CD4-positive, alpha-beta memory T cell (primary cell): ENCODE measurements at places on chromosomes 6 and 20.

GRCh38 chr6:167826896-167827582 lies at the start of gene AFDN:
Gene AFDN, plus strand, starts transcription at chr6:167826911. Its CDS starts 222 bp downstream, at chr6:167827133.
- H3K4me3 ChIP-seq = peak within 1 kb of the TSS; percentile 73
- H3K4me1 ChIP-seq = peaks cover 20% of the 10 kb centered on the region
- peak; percentile 18 for DNase-seq
- peak within 1 kb of the TSS; percentile 21 for H3K27ac ChIP-seq
- H3K27me3 ChIP-seq = no peaks in the 10 kb centered on the region
- no peaks in the 10 kb centered on the region for H3K36me3 ChIP-seq

- no peak for DNase-seq
- no peaks in the 10 kb centered on the region for H3K36me3 ChIP-seq
- H3K4me3 ChIP-seq = no peak overlapping the region
- no peaks in the 10 kb centered on the region for H3K4me1 ChIP-seq
Observed at GRCh38 chr6:166743406-166744222, 116.6 kb upstream of the RPS6KA2 start.

DNA sequence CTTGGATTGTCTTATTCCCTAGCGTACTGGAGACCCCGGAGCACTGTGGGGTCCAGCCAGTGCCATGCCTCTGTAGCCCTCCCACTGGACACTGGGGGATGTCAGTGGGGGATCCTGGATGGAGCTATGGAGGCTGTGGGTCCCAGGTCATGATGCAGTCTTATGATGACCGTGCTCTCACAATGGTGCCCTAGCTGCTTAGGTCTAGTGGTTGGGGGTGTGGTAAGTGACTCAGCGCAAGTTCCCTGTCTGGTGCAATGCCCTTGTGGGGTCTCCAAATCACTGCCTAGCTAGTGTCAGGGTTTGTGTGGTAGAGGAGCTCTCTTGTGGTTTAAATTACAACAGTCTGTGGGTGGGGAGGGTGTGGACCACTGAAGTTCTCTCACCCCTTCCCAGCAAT lies 135.4 kb downstream of the CDC5L start:
- DNase-seq = no peak
- no peak overlapping the region for H3K4me3 ChIP-seq
- no peaks in the 10 kb centered on the region for H3K4me1 ChIP-seq

DNA sequence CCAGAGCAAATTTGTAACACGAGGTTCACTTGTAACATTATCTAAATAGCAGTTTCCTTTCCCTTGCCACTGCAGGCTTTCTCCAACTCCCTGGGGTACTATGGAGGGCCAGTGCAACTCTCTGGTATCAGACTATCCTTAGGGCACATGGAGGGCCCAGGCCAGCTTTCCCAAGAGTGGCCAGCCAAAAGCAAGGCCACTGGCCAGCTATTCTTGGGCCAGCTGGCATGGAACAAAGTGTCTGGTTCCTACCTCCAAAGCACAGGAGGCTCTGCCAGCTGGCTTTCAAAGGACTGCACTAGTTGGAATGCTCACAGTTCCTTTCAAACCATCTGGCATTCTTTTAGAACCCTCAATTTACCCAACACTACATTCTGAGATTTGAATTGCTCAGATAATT lies 8.7 kb downstream of the RNF24 start:
- DNase-seq = no peak
- H3K4me3 ChIP-seq = no peak overlapping the region
- no peaks in the 10 kb centered on the region for H3K27me3 ChIP-seq
- H3K36me3 ChIP-seq = no peaks in the 10 kb centered on the region
- no peak overlapping the region for H3K27ac ChIP-seq

DNA sequence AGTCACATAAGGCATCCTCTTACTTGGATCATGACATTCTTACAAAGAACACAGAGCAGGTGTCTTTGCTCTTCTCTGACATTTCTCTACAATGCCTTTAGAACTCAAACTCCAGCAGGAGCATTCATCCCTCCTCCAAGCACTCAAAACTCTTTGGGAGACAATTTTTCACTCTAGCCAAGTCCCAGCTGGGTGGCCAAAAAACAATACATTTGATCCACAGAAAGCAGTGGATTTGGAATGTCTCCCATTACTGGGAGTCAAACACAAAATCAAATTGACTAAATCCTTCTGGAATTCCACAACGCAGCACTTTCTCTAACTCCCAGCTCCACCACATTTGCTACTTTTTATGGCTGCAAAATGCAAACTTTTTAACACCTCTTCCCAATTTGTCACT lies 108.6 kb upstream of the VGLL2 start:
- H3K36me3 ChIP-seq = no peaks in the 10 kb centered on the region
- no peaks in the 10 kb centered on the region for H3K4me1 ChIP-seq
- H3K27me3 ChIP-seq = no peaks in the 10 kb centered on the region
- H3K4me3 ChIP-seq = no peak overlapping the region
- H3K27ac ChIP-seq = no peak overlapping the region
- DNase-seq = no peak

DNA sequence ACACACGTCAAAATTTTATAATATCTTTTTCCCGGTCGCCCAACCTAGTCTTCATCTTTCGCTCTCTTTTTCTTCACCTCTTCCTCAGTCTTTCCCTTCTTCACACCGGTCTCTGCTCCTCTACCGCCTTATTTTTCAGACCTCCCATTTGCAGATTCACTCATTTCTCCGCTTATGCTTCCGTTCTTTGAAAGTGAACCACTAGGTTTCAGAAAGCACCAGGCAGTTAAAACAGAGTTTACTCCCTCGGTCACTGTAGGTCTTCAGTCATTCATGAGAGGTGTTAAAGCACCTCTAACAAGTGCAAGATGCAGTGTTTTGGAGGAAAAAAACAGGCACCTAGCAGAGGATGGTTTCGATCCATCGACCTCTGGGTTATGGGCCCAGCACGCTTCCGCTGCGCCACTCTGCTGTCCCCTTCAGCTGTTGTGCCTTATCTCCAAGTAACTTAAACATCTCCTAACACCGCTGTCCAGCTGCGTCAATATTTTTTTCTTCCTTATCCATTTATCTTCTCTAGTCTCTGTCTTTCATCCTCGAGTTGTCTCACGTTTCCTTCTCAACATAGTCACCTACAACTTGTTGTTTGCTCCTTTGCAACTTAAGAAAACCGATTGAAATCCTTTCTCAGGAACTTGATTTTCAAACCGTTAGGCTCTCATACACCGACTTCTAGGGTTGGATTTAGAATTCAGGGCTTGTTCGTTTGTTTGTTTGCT lies 119.7 kb upstream of the ZNF184 start:
- H3K4me3 ChIP-seq = no peak overlapping the region
- H3K36me3 ChIP-seq = no peaks in the 10 kb centered on the region
- DNase-seq = peak; percentile 35
- H3K27ac ChIP-seq = no peak overlapping the region

- H3K36me3 ChIP-seq = no peaks in the 10 kb centered on the region
- no peak for DNase-seq
- peaks cover 12% of the 10 kb centered on the region for H3K4me1 ChIP-seq
- no peaks in the 10 kb centered on the region for H3K27me3 ChIP-seq
Observed at GRCh38 chr20:59102841-59103299, 60.3 kb upstream of the PRELID3B start.

DNA sequence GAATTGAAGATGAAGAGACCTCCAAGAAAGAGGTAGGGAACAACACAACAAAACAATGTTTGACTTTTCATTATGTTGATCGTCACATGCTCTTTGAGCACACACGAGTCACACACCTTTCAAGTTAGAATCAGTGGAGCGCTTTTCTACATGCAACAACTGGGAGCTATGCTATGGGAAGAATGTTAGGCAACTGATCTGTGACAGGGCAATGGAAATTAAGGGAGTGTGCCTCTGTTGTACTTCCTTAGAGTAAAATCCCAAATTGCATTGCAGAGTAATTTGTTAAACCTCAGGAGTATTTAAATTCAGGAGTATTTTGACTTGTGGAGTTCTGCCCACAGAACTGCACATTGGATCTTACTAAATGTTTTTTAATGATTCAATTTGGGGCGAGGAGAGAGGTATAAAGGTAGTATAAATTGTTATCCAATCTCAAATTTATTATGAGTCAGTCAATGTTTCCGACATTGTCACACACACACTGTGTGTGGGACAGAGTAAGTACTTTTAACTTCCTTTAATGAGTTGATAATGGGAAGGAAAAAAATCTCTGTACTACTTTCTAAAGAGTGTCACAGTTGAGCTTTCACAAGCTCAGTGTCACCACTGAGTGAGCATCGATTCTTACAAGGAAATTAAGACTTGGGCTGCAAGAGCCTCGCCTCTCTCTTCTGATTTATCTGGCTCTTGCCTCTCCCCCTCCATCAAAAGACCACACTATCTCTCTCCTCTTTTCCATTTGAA lies 10.7 kb downstream of the GNAS start:
- DNase-seq = no peak
- no peaks in the 10 kb centered on the region for H3K27me3 ChIP-seq
- H3K4me1 ChIP-seq = no peaks in the 10 kb centered on the region
- no peak overlapping the region for H3K27ac ChIP-seq

GRCh38 chr20:237489-237888 lies 10.4 kb downstream of the DEFB129 start:
- no peaks in the 10 kb centered on the region for H3K36me3 ChIP-seq
- no peaks in the 10 kb centered on the region for H3K27me3 ChIP-seq
- DNase-seq = no peak
- peaks cover 20% of the 10 kb centered on the region for H3K4me1 ChIP-seq
- peak overlapping the region; percentile 19 for H3K4me3 ChIP-seq

- DNase-seq = no peak
- no peak overlapping the region for H3K27ac ChIP-seq
- no peaks in the 10 kb centered on the region for H3K27me3 ChIP-seq
- no peak overlapping the region for H3K4me3 ChIP-seq
Observed at GRCh38 chr20:1331801-1332453, 3.0 kb upstream of the SDCBP2 start.

GRCh38 chr6:29619578-29620160 lies 13.3 kb downstream of the GABBR1 start:
- H3K27me3 ChIP-seq = no peaks in the 10 kb centered on the region
- H3K36me3 ChIP-seq = peaks cover 7% of the 10 kb centered on the region
- H3K4me1 ChIP-seq = no peaks in the 10 kb centered on the region
- DNase-seq = no peak
- H3K4me3 ChIP-seq = no peak overlapping the region

DNA sequence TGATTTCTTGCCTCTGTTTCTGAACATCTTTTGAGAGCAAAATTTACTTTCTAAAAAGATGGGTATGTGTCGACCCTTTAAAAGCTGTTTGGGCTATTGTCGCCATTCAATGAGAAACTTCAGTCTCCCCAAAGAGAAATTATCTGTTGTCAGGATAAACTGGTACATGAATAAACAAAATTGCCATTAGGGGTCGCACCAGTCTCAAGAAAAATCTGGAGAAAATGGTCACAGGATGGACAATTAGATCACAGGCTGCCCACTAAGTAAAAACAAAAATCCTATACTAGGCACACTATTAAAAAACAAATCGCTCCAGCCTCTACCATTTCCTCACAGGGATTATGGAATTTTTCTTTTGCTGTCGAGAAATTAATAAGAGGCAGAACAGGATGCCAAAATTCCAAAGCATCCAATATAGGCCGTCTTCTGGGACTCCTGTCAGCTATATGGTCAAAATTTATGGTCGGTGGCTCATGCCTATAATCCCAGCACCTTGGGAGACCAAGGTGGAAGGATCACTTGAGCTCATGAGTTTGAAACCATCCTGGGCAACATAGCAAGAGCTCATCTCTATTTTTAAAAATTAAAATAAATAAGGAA lies 5.5 kb upstream of the HLA-E start:
- DNase-seq = peak; percentile 57
- H3K4me1 ChIP-seq = peaks cover 24% of the 10 kb centered on the region
- H3K27me3 ChIP-seq = peaks cover 22% of the 10 kb centered on the region
- no peaks in the 10 kb centered on the region for H3K36me3 ChIP-seq
- no peak overlapping the region for H3K27ac ChIP-seq

DNA sequence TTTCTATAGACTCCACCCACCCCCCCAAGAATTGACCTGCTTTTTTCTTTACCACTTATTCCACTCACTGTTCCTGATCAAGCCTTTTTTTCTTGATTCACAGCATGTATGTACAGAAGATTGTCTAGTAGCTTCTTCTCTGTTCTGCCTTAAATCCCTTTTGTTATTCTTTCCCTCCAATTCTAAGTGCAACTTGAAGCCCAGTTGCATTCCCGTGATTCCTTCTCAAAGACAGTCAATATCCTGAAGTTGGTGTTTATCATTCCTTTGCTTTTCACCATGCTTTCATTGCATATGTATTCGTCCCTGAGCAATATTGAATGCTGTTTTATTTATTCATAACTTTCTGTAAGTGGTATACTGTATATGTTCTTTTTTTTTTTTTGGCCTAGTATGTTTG lies 21.0 kb downstream of the XRN2 start:
- DNase-seq = no peak
- peaks cover 47% of the 10 kb centered on the region for H3K4me1 ChIP-seq
- no peak overlapping the region for H3K27ac ChIP-seq
- H3K27me3 ChIP-seq = no peaks in the 10 kb centered on the region
- H3K4me3 ChIP-seq = no peak overlapping the region
- H3K36me3 ChIP-seq = peaks cover 12% of the 10 kb centered on the region

GRCh38 chr6:97775012-97775411 lies 492.0 kb upstream of the MMS22L start:
- no peaks in the 10 kb centered on the region for H3K27me3 ChIP-seq
- no peak overlapping the region for H3K4me3 ChIP-seq
- H3K36me3 ChIP-seq = no peaks in the 10 kb centered on the region
- no peak for DNase-seq
- H3K27ac ChIP-seq = no peak overlapping the region
- no peaks in the 10 kb centered on the region for H3K4me1 ChIP-seq

DNA sequence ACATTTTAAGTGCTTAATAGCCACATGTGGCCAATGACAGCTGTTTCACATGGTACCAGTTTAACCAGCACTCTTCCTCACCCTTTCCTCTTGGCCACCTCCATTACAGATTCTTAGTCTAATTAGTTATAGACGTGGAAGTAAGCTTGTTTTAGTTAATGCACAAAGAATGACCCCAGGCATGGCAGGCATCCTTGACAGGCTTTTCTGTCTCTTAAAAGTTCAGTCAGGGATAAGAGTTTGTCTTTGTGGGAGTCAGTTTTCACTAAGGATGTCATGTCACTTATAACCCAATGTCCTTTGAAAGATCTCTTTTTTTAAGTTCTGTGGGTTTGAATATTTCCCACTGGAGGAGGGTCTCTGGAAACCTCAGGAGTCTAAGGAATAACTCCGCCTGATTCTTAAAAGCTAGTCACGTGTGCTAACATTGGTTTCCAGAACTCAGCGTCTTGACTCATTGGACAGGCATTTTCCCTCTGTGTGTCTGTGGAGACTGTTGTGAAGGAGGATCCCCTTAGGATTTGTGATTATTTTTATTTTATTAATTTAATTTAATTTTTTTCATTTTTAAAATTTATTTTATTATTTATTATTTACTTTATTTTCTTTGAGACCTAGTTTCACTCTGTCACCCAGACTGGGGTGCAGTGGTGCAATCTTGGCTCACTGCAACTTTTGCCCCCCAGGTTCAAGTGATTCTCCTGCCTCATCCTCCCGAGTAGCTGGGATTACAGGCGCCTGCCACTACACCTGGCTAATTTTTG lies 171.4 kb downstream of the ZFAND3 start:
- DNase-seq = no peak
- no peaks in the 10 kb centered on the region for H3K36me3 ChIP-seq
- H3K27ac ChIP-seq = no peak overlapping the region

- H3K27me3 ChIP-seq = no peaks in the 10 kb centered on the region
- H3K4me3 ChIP-seq = no peak overlapping the region
- no peaks in the 10 kb centered on the region for H3K36me3 ChIP-seq
Observed at GRCh38 chr6:156824142-156824541, 47.0 kb downstream of the ARID1B start.

- DNase-seq = no peak
- H3K27me3 ChIP-seq = no peaks in the 10 kb centered on the region
- no peak overlapping the region for H3K4me3 ChIP-seq
- H3K27ac ChIP-seq = no peak overlapping the region
- H3K36me3 ChIP-seq = no peaks in the 10 kb centered on the region
Observed at GRCh38 chr6:31763619-31763940, 1.1 kb downstream of the SAPCD1 start.
